ENCODE measurements at places on chromosomes 2 and 18. TPM values are rescaled to one million over a fixed set of nuclear protein-coding genes. Genes with fewer than 3 reads are reported as not detected.

Gene SLC39A6
- total RNA-seq = 39.4 TPM

Gene DSG4
- not detected for total RNA-seq

Gene CCDC178
- 0.42 TPM for total RNA-seq

Gene NPAS2
- 35.9 TPM for total RNA-seq

Gene RAPH1
- total RNA-seq = 74.2 TPM

Gene CCBE1
- total RNA-seq = 0.36 TPM

Gene SAG
- not detected for total RNA-seq

Gene GAREM1
- 24.0 TPM for total RNA-seq

Gene CTAGE1
- total RNA-seq = not detected

Gene EVX2
- total RNA-seq = not detected

Gene SERPINB13
- not detected for total RNA-seq

Gene MDH1B
- 0.93 TPM for total RNA-seq

Gene FEV
- not detected for total RNA-seq

Measured in aorta (tissue), 5 donors.